Calu3 (cell line): ENCODE measurements at places on chromosomes 12 and 14.

DNA sequence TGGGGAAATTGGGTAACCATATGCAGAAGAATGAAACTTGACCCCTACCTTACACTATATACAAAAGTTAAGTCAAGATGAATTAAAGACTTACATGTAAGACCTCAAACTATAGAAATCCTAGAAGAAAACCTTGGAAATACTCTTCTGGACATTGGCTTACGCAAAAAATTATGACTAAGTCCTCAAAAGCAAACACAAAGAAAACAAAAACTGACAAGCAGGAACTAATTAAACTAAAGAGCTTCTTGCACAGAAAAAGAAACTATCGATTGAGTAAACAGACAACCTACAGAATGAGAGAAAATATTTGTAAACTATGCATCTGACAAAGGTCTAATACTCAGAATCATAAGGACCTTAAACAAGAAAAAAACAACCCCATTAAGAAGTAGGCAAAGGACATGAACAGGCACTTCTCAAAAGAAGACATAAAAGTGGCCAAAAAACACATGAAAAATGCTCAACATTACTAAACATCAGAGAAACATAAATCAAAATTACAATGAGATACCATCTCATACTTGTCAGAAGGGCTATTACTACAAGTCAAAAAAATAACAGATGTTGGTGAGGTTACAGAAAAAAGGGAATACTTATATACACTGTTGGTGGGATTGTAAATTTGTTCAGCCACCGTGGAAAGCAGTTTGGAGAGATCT is 37.0 kb upstream of the CFAP54 start:
- DNase-seq: no peak

GRCh38 chr12:99261256-99261655 is 386.3 kb upstream of the GARIN6 start:
- DNase-seq: no peak

DNA sequence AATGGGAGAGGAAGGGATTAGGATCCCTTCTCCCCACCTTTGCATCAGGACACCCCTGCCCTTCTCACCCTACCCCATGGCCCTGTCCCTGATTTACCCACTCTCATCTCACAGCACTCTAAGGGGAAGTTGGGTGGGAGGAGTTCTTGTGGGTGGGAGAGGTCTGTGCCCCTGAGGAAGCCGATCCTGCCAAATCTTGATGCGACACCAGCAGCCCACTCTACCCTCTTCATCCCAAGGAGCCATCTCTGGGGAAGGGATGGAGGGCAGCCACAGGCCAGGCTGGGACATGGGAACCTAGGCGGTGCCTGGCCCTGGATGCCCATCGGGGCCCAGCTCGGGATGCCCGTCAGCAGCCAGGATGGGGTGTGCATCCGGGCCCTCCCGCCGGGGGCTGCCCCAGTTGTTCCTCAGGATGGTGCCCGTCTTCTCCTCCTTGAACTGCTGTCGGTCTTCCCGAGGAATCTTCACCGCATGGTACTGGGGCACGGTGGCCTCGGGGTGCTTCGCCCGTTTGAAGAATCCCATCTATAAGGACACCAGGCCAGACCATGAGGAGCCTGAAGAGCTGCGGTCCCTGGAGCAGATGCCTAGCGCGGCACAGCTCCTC is 22.8 kb downstream of the ITGA7 start:
- no peak for DNase-seq

- DNase-seq: no peak
Measured at GRCh38 chr14:26593357-26593756, 4.5 kb downstream of the NOVA1 start.

GRCh38 chr14:20429801-20430669 is 5.9 kb downstream of the KLHL33 start:
- DNase-seq: no peak

DNA sequence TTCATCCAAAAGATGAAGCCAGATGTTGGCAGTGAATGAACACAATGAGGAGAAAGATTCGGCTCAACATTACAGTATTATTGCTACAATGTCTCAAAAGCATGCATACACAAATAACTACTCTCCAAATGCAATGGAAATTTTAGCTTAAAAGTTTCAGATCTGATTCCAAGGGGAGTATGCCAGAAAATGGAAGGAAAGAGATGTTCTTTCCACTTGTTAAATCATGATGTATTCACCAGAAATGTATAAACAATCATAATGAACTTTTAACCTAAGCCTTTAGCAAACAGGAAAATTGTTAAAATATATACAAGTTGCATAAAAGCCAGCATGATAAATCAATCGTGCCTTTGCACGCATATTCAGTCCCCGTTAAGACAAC is 62.1 kb downstream of the SH2B3 start:
- DNase-seq: no peak

DNA sequence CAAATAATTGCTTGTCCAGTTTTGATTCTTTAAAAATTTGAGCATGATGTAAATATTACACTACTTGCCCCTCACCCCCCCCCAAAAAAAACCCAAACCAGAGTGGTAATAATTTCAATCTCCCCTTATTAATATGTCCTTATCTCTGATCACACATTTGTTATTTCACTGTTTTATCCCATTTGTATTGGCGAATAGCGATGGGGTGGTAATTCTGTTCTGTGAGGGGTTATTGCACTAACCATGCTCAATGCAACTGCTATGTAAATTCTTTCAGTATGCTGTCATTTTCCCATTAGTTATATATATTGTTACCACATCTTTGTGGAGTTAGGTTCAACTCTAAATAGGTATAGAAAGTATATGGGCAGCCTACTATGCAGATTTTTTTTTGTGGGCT is 1.1 kb downstream of the RIMKLB start:
- DNase-seq: no peak

GRCh38 chr12:109500406-109501185 is 23.2 kb downstream of the UBE3B start:
- DNase-seq: no peak

DNA sequence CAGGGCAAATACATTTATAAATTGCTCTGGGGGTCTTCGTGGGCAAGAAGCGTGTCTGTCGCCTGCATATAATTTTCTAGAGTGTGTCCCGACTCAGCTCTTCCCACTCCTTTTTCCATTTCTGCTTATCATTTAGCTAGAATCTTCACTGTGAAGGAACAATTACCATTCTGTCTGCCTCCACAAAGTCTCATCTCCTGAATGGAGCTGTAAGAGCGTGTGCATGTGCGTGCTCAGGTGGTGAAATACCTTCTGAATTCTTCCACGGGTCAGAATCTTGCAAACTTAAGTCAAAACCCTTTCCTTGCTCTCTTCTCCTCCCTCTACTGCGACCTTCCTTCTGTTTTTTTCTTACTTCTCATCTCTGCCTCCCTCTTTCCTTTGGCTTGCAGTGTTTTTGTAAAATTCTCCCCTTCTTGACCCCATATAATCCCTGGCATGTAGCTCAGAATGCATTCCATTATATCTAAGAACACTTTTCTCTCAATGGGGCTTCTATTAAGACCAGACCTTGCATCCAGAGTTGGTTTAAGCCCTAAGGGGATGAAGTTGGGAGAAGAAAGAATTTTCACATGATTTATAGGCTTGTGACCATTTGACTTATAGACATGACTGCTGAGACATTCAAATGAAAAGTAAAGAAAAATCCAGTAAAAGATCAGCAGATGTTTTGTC is 25.0 kb upstream of the GSG1 start:
- no peak for DNase-seq

DNA sequence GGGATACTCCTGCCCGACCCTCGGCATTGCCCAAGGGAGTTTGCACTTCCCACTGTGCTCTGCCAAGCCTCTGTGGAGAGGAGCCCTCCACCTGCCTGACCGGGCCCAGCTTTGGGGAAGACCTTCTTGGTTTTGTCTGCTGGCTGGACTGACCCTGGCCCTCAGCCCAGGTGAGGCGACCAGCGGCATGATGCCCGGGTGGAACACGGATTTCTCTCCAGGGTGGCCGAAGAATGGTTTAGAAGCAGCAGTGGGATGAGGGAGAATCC is 15.6 kb downstream of the ZBTB42 start:
- no peak for DNase-seq
